ENCODE measurements at places on chromosomes 2 and 18.

DNA sequence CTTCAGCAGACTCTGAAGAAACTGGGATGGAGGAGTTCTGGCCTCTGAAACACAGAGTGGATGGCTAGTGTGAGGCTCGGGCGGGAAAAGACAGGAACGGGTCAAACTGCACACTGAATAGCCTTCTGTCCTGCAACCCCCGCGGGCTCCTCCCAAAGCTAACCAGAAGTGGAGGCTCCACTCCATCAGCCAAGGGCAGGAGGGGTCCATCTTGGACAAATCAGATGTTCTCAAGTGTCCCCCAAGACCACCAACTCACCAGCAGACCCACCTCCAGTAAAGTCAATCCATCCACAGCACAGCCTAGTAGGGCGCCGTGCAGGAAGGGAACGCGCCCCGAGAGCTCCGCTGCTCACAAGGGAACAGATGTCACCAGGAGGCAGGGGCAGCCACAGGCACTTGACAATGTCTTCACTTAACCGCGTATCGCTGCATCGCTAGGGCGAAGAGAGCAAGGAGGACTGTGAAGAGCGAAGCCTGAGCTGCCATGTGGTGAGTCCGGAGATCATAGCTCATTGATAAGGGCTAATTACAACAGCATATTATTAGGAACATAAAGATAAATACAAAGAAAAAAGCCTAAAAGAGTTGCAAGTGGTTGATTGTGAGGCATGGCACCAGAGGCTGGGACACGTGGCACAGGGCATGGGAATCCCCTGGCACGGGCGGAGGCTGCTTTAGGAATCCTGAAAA is 494.6 kb upstream of the MYT1L start:
- no peak for DNase-seq

DNA sequence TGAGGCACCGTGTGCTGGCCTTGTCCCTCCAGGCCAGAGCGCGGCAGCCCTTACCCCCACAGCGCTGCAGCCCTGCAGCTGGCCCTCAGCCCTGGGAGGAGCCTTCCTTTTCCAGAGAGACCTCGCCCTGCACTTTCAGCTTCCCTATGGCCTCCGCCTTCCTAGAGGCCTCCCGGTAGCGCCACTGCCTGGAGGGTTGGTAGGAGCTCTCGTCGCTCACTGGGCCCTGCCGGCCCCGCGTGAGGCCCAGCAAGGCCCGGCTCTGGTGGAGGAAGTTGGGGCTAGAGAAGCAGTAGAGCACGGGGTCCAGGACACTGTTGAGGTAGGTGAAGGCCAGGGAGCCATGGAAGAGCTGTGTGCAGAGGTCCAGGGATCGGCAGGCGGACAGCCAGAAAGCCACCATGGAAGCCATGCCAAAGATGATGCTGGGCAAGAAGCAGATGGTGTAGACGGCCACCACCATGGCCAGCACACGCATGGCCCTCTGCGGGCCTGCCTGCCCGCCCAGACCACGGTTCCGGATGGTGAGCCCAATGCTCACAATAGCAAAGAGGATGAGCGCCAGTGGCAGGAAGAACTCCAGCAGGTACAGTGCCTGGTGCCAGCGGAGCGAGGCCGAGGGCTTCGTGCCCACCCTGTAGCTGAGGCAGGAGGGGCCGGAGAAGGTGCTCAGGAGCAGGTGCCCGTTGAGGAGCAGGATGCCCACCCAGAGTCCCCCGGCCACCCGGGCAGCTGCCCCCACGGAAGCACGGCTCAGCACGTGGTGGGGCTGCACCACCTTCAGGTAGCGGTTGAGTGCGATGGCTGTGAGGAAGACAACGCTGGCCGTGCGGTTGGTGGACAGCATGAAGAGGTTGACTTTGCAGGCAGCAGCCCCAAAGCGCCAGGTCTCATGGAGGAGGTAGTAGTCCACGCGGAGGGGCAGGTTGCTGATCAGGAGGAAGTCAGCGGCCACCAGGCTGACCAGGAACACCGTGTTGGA is 821 bp downstream of the OXER1 start:
- no peak for DNase-seq

DNA sequence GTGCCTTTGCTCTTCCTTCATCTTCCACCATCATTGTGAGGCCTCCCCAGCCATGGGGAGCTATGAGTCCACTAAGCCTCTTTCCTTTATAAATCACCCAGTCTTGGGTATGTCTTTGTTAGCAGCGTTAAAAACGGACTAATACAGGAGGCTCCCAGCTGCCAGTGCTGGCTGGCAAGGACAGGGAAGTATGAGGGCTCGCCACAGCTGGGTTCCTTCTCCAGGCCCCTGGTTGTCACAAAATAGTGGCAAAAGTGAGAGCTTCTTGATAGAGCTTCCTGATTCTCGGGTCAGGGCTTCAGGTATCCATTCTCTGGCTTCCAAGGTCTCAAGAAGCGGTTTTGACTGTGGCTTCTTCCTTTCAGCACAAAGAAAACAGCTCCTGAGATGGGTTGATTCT is 85.0 kb downstream of the ZNF516 start:
- DNase-seq, result no peak

- DNase-seq, result no peak
These were observed 39.6 kb downstream of the FAM171B start for GRCh38 chr2:186733414-186733813.

DNA sequence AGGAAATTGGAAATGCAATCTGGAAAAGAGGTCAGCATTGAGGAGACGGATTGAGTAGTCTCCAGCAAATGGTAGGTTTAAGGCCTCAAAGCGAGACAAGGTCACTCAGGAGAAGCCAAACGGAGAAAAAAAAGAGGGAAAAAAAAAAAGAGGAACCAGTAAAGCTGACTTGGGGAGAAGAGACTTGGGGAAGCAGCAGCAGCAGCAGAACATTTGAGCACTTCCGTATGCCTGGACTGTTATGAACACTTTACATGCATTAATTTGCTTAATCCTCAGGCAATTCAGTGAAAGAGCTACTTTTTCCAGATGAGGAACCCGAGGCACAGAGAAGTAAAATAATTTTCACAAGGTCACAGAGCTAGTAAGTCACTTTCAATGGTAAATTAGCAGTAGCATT is 81.3 kb downstream of the OSBPL6 start:
- DNase-seq, result no peak

- DNase-seq, result no peak
These were observed 73.5 kb downstream of the ANTXR1 start for GRCh38 chr2:69086466-69086865.

GRCh38 chr18:72206814-72207213 is 337.3 kb downstream of the CBLN2 start:
- DNase-seq, result no peak

GRCh38 chr18:70386582-70386981 is 97.7 kb downstream of the SOCS6 start:
- no peak for DNase-seq

- no peak for DNase-seq
These were observed 25.7 kb downstream of the MAP4K3 start for GRCh38 chr2:39411181-39411944.

GRCh38 chr2:147255812-147256211 is 589.0 kb upstream of the ACVR2A start:
- no peak for DNase-seq

- DNase-seq, result no peak
These were observed 1.5 kb downstream of the KLF7 start for GRCh38 chr2:207164006-207164831.

DNA sequence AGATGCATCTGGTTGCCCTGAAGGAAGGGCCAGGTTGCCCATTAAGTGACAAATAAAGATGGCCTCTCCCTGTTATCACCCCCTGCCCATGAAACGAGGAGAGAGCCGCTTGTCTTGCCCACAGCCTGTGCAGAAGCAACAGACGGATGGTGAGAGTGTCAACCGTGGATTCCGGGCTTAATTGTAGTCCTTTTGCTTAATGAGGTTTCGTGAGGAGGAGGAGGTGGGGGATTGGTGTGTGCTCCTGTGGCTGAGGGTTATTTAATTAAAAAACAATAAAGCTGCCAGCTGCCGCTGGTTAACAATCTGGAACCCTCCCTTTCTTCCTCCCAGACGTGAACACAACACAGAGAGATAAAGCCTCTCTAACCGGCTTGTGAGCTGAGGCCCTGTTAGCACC is 188.0 kb upstream of the PARD3B start:
- DNase-seq, result no peak

GRCh38 chr2:143640826-143641225 is 511.6 kb downstream of the ARHGAP15 start:
- DNase-seq, result no peak

GRCh38 chr2:230075988-230076631 is 7.4 kb upstream of the SLC16A14 start:
- DNase-seq, result no peak

GRCh38 chr2:25981596-25982272 is 563 bp downstream of the KIF3C start:
- no peak for DNase-seq

DNA sequence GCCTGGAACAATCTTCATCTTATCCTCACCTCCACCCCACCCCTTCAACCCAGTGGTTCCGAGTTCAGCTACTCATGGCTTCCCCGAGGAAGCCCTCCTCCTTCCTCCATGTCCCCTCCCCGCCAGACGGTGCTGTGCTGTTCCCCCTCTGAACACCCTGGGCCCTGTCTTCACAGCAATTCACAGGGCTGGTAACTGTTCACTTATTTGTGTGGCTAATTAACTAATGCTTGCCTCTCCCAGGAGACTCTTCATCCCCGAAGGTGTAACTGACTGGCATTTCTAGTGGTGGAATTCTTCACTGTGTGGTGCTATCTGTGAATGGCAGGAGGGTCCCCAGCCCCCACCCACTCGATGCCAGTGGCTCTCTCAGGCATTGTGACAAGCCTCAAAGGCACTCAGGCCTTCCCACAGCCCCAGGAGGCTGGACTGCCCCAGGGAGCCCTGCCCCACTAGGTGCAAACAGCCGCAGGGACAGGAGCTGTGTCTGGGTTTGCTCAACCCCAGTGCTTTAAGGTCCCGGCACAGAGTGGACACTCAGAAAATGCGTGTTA is 133.7 kb upstream of the ID2 start:
- DNase-seq, result no peak

DNA sequence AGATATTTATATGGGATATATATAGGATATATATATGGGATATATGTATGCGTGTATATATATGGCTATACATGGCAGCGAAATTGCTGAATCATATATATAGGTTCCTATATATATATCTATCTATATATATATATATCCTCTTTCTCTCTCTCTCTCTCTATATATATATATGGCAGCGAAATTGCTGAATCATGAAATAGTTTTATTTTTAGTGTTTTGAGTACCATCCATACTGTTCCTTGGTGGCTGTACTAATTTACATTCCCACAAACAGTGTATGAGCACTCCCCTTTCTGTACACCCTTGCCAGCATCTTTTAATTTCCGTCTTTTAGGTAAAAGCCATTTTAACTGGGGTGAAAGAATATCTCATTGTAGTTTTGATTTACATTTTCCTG is 397.6 kb upstream of the LINC00305 start:
- DNase-seq, result no peak

- no peak for DNase-seq
These were observed 155.1 kb upstream of the LMAN1 start for GRCh38 chr18:59514203-59514602.

DNA sequence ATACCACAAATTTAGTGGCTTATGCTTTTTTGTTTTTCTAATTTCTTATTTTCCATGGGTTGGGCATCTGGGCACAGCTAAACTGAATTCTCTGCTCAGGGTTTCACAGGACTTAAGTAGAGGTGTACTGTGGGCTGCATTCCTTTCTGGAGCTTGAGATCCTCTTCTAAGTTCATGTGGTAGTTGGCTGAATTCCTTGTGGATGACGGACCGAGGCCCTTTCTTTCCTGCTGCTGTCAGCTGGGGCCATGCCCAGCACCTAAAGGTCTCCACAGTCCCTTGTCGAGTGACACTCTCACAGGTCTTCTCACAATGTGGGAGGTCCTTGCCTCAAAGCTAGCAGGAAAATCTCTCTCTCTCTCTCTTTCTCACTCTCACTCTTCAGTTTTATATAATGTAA is 433.5 kb upstream of the LRATD1 start:
- DNase-seq, result no peak

- DNase-seq, result no peak
These were observed 120.2 kb downstream of the MEIS1 start for GRCh38 chr2:66555091-66555490.

GRCh38 chr2:223041527-223042109 is 10.4 kb upstream of the KCNE4 start:
- no peak for DNase-seq

DNA sequence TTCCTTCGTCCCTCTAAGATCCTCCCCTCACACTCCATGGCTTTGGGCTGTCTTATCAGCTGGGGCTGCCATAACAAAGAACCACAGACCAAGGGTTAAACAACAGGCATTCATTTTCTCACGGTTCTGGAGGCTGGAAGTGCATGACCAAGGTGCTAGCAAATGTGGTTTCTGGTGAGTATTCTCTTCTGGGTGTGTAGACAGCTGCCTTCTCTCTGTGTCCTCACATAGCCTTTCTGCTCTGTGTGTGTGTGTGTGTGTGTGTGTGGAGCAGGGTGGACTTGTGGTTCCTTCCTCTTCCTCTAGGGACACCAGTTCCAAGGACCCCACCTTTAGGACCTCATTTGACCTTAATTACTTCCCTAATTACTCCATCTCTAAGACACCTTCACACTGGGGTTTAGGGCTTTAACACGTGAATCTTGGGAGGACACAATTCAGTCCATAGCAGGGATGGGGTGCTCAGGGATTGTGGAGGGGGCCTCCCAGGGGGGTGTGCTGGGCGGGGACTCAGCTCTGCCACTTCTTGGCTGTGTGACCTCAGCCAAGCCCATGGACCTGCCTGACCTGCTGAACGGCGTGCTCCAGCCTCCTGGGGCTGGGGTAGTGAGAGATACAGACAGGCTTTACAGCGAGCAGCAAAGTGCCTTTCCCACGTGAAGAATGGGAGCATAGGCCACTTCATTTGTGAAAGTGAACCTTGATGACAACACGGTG is 38.0 kb downstream of the ACKR3 start:
- DNase-seq, result no peak

DNA sequence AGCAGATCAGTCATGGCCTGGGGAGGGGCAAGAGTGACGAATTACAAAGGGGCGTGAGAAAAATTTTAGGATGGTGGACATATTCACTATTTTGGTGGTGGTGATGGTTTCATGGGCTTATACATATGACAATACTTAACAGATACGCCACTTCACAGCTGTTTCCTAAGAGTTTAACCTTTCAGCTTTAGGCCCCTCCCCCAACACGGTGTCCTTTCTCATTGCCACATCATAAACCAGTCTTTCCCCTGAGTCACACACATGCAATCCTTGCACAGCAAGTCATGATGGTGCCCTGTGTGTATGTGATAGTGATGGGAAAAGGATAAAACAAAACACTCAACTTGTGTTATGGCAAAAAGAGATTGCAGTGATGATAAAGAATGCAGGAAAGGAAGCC is 47.6 kb upstream of the IL1R1 start:
- no peak for DNase-seq

- no peak for DNase-seq
These were observed 149.2 kb upstream of the NCKAP5 start for GRCh38 chr2:133717497-133717896.

DNA sequence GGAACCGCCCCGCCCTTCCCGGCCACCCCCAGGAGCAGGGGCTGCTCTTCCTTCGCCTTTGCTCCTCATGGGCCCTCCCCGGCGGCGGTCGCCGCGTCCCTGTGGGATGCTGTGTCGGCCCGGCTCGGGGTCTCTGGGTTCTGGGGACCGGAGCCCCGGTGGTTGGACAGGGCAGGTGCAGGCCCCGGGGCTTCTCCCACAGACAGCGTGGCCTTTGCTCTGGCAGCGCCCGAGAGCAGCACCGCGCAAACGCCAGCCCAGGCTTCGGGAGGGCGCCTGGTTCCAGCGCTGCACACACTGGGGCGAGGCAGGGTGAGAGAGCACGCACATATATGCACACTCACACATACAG is 9.0 kb upstream of the KCNG2 start:
- no peak for DNase-seq

Data from T follicular helper cell (primary cell).